ENCODE measurements at places on chromosomes 1 and 21. TPM values are rescaled to one million over a fixed set of nuclear protein-coding genes. Genes with fewer than 3 reads are reported as not detected.

Gene ETV3
- 10.4 TPM for total RNA-seq

Gene LCE2A
- total RNA-seq, result not detected

Gene SLC44A3
- total RNA-seq, result 2.1 TPM

Gene SPRR2A
- total RNA-seq, result not detected
